ENCODE measurements at places on chromosomes 3 and 15. TPM values are rescaled to one million over a fixed set of nuclear protein-coding genes. Genes with fewer than 3 reads are reported as not detected.

- DNase-seq: no peak
- H3K36me3 ChIP-seq: peaks cover 5% of the 10 kb centered on the region
- H3K4me1 ChIP-seq: peaks cover 20% of the 10 kb centered on the region
These were observed 2.5 kb downstream of the PRKAR2A start for GRCh38 chr3:48845170-48845569.

DNA sequence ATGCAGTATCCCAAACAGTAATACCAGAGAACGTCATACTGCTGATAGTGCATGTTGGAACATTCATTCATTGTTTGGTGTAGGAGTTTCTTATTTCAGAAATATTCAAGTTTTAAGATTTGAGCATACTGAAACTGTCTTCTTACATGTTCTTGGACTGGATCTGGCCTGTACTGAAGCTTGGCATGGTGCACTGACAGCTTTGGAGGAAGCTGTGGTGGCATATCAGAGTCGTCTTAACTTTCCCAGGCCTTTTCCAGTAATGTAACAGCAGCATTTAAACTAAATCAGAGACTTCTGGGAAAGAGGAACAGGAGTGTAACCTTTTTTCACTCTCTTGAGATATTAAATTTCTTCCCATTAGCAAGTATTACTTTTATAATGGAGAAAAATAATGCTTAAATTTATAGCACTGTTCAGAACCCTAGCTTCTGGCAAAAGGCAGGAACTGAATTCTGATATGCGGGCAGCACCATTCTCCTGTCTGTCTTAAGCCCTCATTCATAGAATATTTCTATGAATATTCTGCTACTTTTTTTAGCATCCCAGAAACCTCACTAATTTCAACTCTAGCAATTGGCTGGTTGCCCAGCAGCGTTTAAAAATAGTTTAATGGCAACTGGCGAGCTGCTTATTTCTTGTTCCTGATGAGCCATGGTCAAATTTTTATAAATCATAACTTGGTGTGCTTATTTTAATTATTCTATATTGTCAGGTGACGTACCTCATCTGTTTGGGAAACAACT is 31.1 kb downstream of the DNAJC13 start:
- no peaks in the 10 kb centered on the region for H3K27me3 ChIP-seq
- DNase-seq: no peak
- no peak overlapping the region for H3K4me3 ChIP-seq
- H3K27ac ChIP-seq: no peak overlapping the region

DNA sequence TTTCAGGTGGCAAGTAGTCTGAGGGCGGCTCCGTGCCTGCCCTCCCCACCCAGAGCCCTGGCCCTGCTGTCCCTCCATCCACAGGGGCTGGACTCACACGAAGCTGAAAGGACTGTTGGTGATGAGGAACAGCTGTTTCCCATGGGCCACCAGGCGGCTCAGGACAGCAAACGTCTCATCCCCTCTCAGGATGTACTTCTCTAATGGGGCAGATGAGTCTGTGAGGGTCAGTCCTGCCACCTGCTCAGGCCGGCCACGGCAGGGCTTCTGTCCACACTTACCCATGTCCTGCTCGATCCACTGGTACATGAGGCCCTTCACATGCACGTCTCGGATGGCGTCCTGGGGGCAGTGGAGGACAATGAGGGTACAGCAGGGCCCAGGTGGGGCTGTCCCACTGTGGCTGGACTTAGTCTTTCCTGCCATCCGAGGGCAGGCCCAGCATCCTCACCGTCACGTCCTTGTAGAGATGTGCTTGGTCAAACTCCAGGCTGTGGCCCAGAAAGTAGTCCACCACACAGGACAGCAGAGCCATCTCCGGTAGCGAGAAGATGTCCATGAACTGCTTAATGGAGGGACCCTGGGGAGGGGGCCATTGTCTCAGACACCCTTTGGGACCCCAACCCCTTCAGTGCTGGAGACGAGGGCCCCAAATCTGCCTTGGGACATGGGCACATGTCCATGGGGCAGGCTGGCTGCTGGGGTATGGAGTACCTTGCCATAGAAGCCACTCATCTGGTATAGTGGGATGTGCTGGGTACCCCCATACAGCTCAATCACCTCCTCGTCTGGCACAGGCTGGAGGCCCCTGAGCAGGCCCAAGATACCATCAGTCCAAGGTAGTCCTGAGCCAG is 5.7 kb downstream of the NT5DC2 start:
- no peak overlapping the region for H3K27ac ChIP-seq
- peak overlapping the region; percentile 41 for H3K4me3 ChIP-seq

GRCh38 chr3:98741121-98741716 is 21.9 kb upstream of the ST3GAL6 start:
- H3K27me3 ChIP-seq: no peaks in the 10 kb centered on the region
- H3K4me3 ChIP-seq: no peak overlapping the region
- peaks cover 6% of the 10 kb centered on the region for H3K36me3 ChIP-seq
- DNase-seq: no peak

GRCh38 chr15:63091679-63092446 is 29.8 kb upstream of the LACTB start:
- no peak for DNase-seq
- H3K4me1 ChIP-seq: peaks cover 15% of the 10 kb centered on the region
- no peaks in the 10 kb centered on the region for H3K27me3 ChIP-seq
- H3K4me3 ChIP-seq: no peak overlapping the region
- no peak overlapping the region for H3K27ac ChIP-seq

DNA sequence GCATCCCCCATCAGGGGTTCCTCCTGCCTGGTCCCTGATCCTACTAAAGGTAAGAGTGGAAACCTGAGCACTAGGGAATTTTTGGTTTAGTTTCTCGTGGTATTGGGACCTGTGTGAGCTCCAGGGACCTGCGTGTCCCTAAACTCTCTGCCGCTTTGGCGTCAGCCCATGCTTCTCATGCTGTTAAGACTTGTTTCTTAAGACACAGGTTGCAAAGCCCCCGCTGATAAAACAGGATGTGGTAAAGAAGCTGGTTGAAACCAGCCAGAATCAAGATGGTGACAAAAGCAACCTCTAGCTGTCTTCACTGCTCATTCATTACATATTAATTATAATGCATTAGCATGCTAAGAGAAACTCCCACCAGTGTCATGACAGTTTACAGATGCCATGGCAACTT is 64.6 kb downstream of the LYZL4 start:
- DNase-seq: no peak
- peaks cover 25% of the 10 kb centered on the region for H3K27me3 ChIP-seq
- no peak overlapping the region for H3K27ac ChIP-seq

- no peaks in the 10 kb centered on the region for H3K36me3 ChIP-seq
- no peak overlapping the region for H3K27ac ChIP-seq
- DNase-seq: no peak
- H3K4me1 ChIP-seq: peaks cover 10% of the 10 kb centered on the region
- H3K27me3 ChIP-seq: no peaks in the 10 kb centered on the region
These were observed 42.5 kb upstream of the SPTSSB start for GRCh38 chr3:161413855-161414210.

DNA sequence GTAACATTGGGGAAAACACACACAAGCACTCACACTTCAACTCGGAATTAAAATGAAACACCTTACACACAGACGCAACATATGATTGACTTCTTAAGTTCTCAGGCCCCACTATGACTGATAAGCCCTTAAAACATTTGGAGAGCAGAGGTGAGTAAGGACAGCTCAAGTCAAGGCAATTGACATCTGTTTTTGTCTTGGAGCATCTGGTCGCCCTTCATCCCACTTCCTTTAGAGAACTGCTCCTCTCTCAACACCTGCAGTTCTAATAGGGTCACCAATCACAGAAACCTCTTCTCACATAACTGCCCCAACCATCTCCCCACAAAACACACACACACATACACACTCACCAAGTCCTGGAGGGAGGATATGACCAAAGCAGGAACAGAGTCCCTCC is 43.4 kb downstream of the ERC2 start:
- H3K4me3 ChIP-seq: no peak overlapping the region
- no peak for DNase-seq
- no peaks in the 10 kb centered on the region for H3K4me1 ChIP-seq
- H3K27ac ChIP-seq: no peak overlapping the region

- DNase-seq: no peak
- H3K27me3 ChIP-seq: no peaks in the 10 kb centered on the region
- no peaks in the 10 kb centered on the region for H3K36me3 ChIP-seq
These were observed 9.3 kb downstream of the RFTN1 start for GRCh38 chr3:16504242-16504641.

- no peak overlapping the region for H3K4me3 ChIP-seq
- H3K27ac ChIP-seq: no peak overlapping the region
- peaks cover 15% of the 10 kb centered on the region for H3K27me3 ChIP-seq
- DNase-seq: no peak
These were observed 66.6 kb downstream of the USF3 start for GRCh38 chr3:113629584-113630421.

DNA sequence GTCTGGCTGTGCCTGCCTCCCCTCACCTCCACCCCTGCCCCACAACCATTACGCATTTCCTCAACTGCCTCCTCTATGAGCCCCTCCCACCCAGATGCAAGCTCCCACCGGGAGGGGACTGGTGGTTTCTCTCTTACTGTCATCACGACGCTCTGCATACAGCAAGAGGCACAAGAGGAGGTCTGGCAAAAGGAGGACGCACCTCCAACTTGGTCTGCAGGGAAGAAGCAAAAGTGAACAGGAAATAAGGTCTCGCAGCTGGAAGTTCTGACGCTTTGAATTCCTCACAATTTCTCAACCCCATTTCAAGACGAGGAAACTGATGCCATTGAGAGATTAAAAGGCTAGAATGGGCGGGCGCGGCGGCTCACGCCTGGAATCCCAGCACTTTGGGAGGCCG is 42.3 kb upstream of the MUC4 start:
- no peak overlapping the region for H3K27ac ChIP-seq
- H3K27me3 ChIP-seq: peaks cover 5% of the 10 kb centered on the region
- peaks cover 7% of the 10 kb centered on the region for H3K4me1 ChIP-seq
- no peak for DNase-seq
- H3K4me3 ChIP-seq: no peak overlapping the region
- H3K36me3 ChIP-seq: no peaks in the 10 kb centered on the region

GRCh38 chr3:180973543-180973942 is 16.0 kb downstream of the DNAJC19 start:
- no peak for DNase-seq
- H3K4me1 ChIP-seq: no peaks in the 10 kb centered on the region
- H3K27ac ChIP-seq: no peak overlapping the region
- H3K36me3 ChIP-seq: no peaks in the 10 kb centered on the region

DNA sequence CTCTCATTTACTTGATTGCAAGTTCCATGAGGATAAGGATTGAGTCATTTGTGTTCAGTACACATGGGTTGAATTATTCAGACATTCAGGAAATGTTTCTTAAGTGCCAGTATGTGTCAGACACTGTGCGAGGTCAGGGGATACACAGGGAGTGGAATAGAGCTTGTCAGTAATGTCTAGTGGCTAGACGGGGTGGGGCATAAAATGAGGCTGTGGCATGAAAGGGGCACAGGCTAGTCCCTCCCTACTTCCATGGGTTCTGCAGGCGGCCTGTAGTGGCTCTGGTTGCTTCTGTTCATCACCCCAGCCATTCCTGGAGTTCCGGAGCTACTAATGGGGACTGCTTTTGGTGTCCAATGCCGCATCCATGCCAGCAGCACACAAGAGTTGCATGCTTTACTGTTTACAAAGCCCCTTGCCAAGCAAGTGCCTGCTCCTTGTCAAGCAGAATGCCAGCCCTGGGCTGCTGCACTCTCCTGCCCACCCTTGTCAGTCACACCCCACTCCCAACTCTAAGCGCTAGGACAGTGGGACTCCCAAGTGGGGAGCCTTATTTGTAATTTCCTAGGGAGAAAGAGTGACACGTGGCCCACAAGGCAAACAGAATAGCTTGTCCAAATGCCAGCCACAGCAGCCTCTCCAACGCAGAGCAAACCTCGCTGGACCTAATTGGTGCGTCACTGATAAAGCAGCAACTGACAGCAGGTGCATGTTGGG is 70.8 kb downstream of the RAB11A start:
- no peak for DNase-seq
- H3K4me1 ChIP-seq: no peaks in the 10 kb centered on the region
- H3K27ac ChIP-seq: no peak overlapping the region
- no peak overlapping the region for H3K4me3 ChIP-seq
- no peaks in the 10 kb centered on the region for H3K36me3 ChIP-seq
- peaks cover 3% of the 10 kb centered on the region for H3K27me3 ChIP-seq

DNA sequence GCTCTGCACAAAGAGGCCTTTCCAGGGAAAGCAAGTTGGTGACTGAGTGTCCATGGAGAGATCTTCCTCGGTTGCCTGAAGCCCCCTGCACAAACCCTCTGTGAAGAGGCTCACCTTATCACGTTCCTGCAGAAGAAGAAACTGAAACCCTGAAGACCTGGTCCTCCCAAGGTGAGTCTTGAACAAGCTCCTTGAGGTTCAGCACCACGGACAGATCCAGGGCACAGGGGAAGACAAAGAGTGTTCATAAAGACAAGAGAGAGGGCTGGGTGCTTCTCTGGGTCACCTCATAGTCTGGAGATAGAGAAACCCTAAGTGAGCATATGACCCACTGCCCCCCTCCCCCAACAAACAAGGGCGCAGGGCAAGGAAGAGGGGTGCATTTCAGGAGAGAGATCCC is 21.7 kb upstream of the TBC1D21 start:
- no peaks in the 10 kb centered on the region for H3K36me3 ChIP-seq
- no peak overlapping the region for H3K27ac ChIP-seq
- DNase-seq: peak; percentile 69
- no peaks in the 10 kb centered on the region for H3K4me1 ChIP-seq
- no peak overlapping the region for H3K4me3 ChIP-seq

FAM43A gene
- 1.4 TPM for total RNA-seq

DOCK3 gene
- total RNA-seq: 5.0 TPM

TERC gene
- total RNA-seq: 16.2 TPM

C3orf70 gene
- total RNA-seq: 15.9 TPM

GPR160 gene
- 0.21 TPM for total RNA-seq

COL6A5 gene
- not detected for total RNA-seq

SPESP1 gene
- total RNA-seq: not detected

KBTBD8 gene
- 9.9 TPM for total RNA-seq

SPSB4 gene
- total RNA-seq: 35.1 TPM

CFAP91 gene
- 7.0 TPM for total RNA-seq

BFSP2 gene
- total RNA-seq: not detected

CFAP20DC gene
- total RNA-seq: 12.8 TPM

EFCC1 gene
- 10.7 TPM for total RNA-seq

SLC2A2 gene
- not detected for total RNA-seq

All from neural crest cell (in vitro differentiated cells).